ENCODE measurements at places on chromosomes 11 and 22. TPM values are rescaled to one million over a fixed set of nuclear protein-coding genes. Genes with fewer than 3 reads are reported as not detected.

DNA sequence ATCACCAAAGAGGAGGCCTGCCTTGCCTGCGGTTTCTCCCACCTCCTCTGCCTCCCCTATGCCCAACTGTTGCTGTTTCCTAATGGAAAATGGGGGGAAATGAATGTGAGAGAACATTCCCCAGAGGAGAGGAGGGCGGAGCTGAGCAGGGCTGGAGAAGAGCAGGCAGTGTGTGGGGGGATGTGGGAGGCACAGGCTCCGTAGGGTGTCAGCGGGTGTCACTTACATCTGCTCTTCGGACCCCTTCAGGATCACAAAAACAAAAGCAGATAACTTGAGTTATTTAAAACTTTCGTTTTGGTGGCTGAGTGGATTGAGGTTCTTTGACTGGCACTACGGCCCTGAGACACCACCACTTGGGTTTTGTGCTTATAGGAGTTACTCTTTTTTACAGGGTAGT lies 93.8 kb downstream of the CEP164 start:
- no peak overlapping the region for H3K4me3 ChIP-seq
- no peaks in the 10 kb centered on the region for H3K27me3 ChIP-seq
- H3K4me1 ChIP-seq = no peaks in the 10 kb centered on the region
- DNase-seq = peak; percentile 19

GRCh38 chr11:39786281-39786680 lies 1673.2 kb downstream of the LRRC4C start:
- H3K27ac ChIP-seq = no peak overlapping the region
- H3K27me3 ChIP-seq = no peaks in the 10 kb centered on the region
- H3K4me1 ChIP-seq = no peaks in the 10 kb centered on the region

DNA sequence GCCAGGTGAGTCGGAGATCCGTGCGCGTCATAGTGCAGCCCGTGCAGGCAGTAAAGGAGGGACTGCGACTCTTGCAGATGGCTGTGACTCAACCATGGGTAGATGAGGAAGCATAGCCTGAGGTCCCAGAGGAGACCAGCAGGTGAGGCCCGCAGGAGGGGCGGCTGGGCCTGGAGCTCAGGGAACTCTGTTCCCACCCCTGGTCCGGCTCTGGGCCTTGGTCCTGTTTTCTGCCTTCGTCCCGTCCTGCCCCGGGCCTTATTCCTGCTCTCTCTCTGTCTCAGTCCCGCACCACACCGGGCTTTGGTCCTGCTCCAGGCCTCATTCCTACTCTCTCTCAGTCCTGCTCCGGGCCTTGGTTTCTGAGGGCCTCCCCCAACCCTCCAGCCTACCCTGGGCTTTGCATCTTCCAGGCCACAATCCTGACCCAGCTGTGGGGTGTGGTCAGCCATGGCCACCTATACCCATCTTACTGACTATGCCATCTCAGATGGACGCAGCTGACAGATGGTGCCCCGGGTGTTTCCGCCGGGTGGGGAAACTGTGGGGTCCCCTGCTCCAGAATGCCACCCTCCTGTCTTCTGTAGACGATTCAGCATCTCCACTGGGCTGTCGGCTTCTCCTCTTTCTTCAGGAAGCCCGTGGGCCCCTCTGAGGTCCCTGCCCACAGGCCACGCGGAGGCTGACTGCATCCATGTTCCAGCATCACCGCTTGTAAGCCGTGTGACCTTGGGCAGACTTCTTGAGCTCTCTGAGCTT lies 1134.1 kb downstream of the BRD1 start:
- DNase-seq = no peak
- H3K4me1 ChIP-seq = no peaks in the 10 kb centered on the region
- H3K4me3 ChIP-seq = no peak overlapping the region
- H3K36me3 ChIP-seq = no peaks in the 10 kb centered on the region
- no peaks in the 10 kb centered on the region for H3K27me3 ChIP-seq

Gene GDPD4
- total RNA-seq = not detected

DNA sequence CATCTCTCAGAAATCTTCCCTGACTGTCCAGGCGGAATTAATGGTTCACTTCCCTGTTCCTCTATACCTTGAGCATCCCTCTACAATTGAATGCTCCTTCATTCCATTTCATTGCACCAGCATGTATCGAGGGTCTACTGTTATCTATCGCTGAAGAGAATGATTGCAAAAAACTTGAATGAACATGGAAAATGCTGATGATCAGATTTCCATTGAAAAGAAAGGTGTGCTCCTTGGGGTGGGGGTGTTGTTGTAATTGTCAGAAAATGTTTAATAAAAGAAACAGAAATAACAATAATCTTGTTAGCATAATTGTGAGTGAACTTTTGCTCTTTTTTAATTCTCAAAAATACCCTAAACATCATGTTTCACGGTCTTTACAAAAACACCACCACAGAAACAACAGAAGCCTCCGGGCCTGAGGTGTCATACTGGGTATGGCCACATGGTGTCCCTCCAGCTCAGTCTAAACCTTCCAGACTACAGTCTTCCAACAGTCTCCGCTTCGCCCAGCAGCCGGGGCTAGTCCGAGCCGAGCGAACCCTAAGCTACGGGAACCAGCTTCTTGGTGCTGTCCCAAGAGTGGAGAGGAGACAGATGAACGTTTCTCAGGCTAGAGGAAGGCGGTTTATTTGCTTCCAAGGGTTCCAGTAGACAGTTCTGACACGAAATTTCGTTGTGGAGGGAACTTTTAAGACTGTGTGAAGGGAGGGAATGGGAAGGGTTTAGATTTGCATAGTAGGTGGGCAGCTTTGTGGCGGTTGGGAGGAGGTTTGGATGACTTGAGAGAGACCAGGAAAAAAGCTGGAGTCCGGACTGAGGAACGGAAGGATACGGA lies 75.8 kb upstream of the ZBED5 start:
- peak; percentile 94 for DNase-seq
- H3K27ac ChIP-seq = no peak overlapping the region
- no peaks in the 10 kb centered on the region for H3K4me1 ChIP-seq

DNA sequence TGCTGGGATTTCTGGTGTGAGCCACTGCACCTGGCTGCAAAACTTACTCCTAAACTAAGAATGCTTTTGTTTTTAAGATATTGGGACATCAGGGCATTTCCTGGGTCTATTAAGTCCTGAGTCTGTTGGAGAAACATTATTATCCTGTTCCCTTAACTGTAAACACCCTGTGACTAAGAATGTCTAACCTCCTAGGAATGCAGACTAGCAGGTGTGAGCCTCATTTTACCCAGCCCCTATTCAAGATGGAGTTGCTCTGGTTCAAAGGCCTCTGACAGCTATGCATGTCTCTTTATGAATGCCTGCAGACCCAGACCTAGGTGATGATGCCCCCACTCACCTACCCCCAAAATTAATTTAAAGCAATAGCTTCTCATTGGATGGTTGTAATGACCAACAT lies 46.2 kb downstream of the DEPDC5 start:
- H3K4me3 ChIP-seq = no peak overlapping the region
- peaks cover 7% of the 10 kb centered on the region for H3K36me3 ChIP-seq
- no peak for DNase-seq
- no peaks in the 10 kb centered on the region for H3K27me3 ChIP-seq

- H3K36me3 ChIP-seq = no peaks in the 10 kb centered on the region
- H3K4me3 ChIP-seq = no peak overlapping the region
- H3K27me3 ChIP-seq = no peaks in the 10 kb centered on the region
- no peaks in the 10 kb centered on the region for H3K4me1 ChIP-seq
These were observed 207.8 kb downstream of the GRIK4 start for GRCh38 chr11:120719348-120719747.

GRCh38 chr11:15770798-15771414 lies 585.4 kb downstream of the SOX6 start:
- no peak overlapping the region for H3K27ac ChIP-seq
- no peaks in the 10 kb centered on the region for H3K4me1 ChIP-seq
- H3K4me3 ChIP-seq = no peak overlapping the region
